ENCODE measurements at places on chromosomes 5 and 9.

DNA sequence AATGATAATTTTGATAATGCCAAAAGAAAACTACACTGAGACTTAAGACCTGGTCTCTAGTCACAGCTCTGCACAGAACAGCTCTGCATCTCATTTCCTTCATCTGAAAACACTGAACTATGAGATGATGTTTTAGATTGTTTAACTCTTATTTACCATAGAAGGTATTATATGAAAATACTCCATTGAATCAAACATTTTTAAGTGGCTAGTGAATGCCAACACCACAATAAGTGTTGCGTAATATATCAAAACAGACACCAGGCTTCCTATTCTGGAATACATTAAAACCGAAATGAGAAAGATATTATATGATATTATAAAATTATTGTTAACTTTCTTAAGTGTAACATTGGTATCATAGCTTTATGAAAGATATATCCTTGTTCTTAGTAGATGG lies 14.6 kb downstream of the CETN3 start:
- H3K4me3 ChIP-seq = no peak overlapping the region
- H3K36me3 ChIP-seq = no peaks in the 10 kb centered on the region
- no peaks in the 10 kb centered on the region for H3K4me1 ChIP-seq
- no peaks in the 10 kb centered on the region for H3K27me3 ChIP-seq
- no peak for DNase-seq

DNA sequence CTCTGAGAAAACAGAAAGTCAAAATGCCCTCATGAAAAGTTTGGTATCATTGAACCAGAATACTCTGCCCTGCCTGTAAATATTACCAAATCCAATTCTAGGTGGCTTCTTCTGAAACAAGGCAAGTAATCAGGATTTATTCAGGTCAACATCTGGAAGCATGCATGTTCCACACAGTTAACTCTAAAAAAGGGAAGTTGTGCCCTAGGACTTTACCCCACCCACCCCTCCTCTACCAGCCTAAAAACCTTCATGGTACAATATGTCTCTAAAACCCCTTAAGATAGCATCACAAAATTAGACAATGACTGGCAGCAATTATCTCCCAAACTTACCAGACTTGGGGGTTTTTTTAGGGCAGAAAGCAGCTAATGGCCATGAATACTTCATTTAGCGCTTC lies 414.8 kb upstream of the SLC30A5 start:
- no peak overlapping the region for H3K27ac ChIP-seq
- DNase-seq = no peak
- no peak overlapping the region for H3K4me3 ChIP-seq
- H3K27me3 ChIP-seq = no peaks in the 10 kb centered on the region

DNA sequence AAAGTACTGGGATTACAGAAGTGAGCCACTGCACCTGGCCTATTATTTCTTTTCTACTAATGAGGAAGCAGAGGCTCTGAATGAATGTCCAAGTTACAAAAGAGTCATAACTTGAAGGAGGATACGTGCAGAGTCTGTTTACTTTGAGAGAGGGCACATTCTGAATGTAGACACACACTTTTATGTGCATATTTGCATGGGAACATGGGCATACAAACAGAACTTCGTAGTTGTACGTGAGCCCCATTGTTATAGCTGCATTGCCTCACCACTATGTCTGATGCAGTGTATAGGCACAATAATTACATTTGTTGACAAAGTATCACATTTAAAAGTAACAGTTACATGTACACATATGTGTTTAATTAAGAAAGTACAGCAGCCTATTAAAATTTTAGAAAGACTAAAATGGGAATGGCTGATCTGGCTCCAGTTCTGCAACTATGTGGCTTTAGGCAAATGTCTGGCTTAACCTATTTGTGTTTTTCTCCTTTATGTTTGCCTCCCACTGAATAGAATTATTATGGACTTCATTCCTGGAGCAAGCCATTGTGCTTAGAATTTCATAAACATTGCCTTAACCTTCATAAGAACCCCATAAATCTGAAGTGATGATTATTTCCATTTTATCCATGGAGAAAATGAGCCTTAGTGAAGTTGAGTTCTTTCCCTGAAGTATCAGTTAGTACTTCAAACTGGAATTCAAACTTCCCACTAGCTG lies 3.0 kb upstream of the DPYSL3 start:
- H3K4me1 ChIP-seq = no peaks in the 10 kb centered on the region
- no peaks in the 10 kb centered on the region for H3K36me3 ChIP-seq
- H3K4me3 ChIP-seq = no peak overlapping the region
- DNase-seq = no peak

DNA sequence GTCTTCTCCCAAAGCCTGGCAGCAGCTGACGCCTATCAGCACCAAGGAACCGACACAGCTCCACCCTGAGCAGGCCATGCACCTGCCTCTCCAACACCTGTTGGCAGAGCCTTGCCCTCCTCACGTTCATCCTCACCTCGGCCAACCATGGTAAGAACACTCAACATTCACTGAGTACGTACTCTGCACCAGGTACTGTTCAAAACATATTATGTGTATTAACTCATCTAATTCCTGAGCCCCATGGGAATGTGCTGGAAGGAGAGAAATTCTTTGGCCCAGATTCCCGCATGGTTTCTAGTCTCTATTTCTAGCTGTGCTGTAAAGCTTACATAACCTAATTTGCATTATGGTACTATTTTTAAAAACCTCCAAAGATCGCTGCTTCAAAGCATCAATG lies 86.1 kb downstream of the GPR21 start:
- H3K4me1 ChIP-seq = peaks cover 8% of the 10 kb centered on the region
- H3K4me3 ChIP-seq = no peak overlapping the region
- no peak for DNase-seq

DNA sequence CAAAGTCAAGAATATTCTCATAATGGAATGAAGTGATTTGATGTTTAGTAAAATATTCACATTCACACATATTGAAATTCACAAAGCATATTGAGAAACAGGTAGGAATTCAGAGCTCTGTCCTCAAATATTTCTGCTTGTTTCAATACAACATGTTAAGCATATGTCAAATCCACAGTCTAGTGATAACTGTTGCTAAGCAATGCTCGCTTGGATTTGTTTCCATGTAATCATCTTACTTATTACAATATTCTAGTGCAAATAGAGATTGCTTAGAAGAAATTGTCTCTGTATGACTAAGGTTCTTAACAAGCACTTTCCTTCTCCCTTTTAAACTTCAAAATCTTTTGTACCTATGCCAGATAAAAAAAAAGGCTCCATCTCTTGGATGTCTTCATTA lies 995.7 kb downstream of the CDH18 start:
- H3K27ac ChIP-seq = no peak overlapping the region
- H3K27me3 ChIP-seq = no peaks in the 10 kb centered on the region
- no peak overlapping the region for H3K4me3 ChIP-seq
- H3K36me3 ChIP-seq = no peaks in the 10 kb centered on the region
- H3K4me1 ChIP-seq = no peaks in the 10 kb centered on the region
- DNase-seq = no peak

Measured in psoas muscle (tissue), 8 donors.